ENCODE measurements at places on chromosomes 7 and 10.

DNA sequence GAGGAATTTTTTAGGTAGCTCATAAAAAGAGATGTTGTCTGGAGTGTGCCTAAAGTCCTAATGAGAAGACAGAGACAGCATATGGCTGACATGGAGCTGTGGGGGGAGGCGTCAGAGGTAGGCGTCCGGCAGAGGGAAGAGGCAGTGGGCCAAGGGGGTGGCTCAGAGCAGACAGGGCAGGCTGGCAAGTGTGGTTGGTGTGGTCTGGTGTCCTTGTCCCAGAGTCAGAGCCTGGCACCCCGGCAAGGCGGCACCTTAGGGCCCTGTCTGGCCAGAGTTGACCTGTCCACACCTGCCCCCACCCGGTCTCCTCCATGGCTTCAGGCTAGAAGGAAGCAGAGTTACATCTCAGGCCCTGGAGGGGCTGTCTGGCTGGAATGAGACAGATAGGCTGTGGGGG is 220.3 kb upstream of the ZNF32 start:
- peak; percentile 4 for DNase-seq

- DNase-seq, result no peak
Observed at GRCh38 chr7:43201912-43202311, 89.5 kb downstream of the HECW1 start.

DNA sequence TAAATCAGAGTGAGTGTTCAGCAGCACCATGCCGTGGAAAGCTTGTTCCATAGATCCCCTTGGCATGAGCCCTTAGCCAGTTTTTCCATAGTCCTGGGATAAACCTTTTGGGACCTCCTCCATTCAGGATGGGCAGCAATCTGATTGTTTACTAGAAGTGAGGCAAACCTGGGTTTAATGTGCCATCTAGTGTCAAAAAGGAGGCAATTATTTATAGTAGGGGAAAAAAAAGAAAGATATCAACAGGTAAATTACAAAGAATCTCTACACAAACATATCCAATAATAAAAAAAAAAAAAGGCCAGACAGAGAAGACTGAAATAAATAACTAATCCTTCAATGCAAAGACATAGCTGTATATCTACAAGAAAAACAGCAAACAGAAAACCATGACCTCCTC is 229.0 kb upstream of the STK17A start:
- DNase-seq, result no peak

DNA sequence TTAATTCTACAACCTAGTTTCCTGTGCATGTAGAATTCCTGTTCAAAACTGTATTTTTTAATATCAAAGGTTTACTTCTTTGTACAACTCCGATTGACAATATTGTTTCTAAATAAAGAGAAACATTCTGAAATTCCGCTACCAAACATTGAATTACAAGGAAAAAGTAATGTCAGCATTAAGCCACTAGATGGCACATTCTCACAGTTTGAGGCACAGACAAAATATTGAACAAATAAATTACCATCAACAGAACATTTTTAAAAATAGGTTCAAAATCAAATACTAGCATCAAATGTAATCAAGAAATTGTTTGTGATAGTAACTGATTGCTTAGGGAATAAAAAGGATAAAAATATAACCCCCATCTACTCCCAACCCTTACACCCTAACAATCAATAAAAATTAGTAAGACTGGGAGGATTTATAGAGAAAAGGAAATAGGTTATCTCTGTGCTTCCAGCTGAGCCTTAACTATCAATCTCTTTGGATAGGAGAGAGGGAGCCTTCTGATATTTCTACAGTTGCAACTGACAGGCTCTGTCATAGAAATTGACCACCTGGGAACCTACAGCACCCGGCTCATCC is 86.6 kb upstream of the C7orf33 start:
- DNase-seq, result no peak

DNA sequence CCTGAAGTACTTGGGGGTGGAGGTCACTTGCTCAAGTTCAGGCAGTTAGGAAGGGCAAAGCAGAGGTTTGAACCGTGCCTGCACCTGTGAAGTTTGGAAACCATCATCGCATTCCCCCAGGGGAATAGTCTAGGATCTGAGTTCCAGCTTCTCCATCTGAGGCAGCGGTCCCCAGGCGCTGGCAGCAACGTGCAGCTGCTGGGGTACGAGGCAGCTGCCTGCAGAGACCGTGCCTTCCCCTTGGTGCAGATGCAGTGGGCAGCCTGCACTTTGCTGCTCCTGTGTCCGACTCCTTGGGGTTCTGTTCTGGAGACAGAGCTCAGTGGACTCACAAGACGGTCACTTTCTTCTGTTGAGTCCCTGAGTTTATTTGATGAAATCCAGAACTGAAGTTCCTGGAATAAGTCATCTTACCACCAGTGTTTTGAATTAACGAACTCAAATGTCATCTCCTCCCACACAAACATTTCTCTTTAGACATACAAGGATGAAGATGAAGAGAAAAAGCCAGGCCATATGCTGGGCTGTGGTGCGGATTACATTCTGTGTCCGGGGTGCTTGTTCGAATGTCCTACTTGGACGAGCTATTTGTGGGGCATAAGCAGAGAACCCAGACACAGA is 19.9 kb upstream of the GIMAP8 start:
- DNase-seq, result peak; percentile 6

GRCh38 chr10:17353568-17354300 is 100.7 kb downstream of the ST8SIA6 start:
- no peak for DNase-seq

GRCh38 chr10:70355051-70356021 is 27.1 kb downstream of the LRRC20 start:
- peak; percentile 40 for DNase-seq

DNA sequence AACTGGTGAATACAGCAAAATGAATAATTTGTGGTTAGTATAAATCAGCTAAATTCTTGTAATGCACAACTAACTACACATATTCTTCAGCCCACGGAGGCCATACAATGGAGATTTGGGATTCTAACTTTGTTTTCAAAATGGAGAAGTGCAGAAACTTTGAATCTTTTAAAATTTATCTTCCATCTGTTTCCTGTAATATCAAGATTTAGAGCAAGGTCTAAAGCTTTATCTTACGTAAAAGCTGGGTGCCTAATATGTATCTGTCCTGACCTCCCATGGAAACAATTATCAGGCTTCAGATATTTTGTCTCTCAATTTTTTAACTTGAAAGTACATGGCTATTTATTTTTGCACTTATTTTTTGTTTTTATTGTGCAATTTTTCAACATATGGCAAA is 5.0 kb upstream of the AHR start:
- DNase-seq, result no peak

DNA sequence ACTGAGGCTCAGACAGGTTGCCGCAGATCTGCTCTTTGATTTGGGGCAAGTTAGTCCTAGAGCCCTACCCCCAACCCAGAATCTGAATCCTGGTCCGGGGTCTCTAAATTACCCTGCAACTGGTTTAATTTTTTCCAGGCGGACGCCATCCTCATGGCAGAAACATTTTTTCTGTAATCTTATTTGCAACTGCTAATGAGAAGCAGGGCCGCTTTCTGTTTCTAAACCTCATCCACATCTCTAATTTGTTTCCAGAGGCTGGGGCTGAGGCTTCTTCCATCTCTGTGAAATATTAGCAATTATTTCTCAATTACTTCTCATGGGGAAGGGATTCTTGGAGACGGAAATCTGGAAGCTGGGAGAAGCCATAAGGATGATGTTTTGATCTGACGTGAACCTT is 261.6 kb downstream of the RPS24 start:
- DNase-seq, result no peak

DNA sequence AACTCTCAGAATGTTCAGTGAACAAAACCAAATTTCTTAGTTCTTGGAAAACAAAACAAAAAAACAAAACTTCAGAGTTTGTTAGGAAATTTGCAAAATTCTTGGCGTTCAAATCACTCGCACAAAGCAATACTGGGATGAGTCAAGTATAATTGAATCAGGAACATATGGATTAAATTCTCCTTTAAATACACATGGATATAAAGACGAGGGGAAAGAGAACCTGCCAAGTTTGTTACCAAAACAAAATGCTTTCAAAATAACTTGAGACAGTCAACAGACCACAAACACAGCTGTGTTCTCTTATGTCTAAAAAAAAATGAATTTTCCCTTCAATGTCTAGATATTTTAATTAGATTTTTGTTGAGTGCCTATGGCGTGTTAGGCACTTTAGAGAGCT is 93.5 kb upstream of the MPP7 start:
- DNase-seq, result no peak

DNA sequence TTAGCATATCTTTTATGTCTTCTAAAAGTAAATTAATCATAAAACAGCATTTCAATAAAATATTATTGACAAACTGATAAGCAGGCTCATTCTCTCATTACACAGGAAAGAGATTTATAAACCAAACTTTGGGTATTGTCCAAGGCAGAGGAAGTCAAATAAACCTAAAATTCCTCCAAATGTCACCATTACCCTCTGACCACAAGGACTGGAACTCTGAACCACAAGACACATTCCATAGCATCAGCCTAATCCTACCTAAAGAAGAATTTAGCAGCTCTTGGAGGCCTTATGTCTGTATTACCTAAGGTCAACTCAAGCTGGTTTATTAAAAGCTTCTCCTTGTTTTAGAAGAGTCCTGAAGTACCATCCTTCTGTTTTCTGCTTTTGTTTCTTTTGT is 82.4 kb upstream of the SLC13A1 start:
- DNase-seq, result no peak

DNA sequence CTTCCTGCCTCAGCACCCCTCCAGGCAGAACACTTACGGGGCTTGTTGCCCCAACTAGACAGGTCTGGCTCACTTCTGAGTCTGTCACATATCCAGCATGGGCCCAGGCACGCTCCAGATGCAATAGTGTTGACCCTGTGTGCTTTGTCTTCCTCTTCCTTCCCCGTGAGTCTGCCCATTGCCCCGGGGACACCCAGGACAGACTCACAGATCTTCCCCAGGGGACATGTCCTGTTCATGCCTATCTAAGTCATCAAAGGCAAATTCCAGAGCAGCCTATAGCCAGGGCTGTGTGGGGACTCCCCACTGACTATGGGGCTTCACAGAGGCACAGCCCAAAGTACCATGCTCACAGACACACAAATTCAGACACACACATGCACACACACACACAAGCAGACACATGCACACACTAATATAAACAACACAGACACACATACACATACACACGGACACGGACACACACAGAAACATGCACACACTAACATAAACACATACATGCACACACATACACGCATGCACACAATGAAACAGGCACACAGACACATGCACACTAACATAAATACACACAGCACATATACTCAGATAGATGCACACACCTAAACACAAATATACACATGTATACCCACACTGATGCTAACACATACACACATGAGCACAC is 175.8 kb downstream of the KCNMA1 start:
- no peak for DNase-seq

GRCh38 chr10:43965033-43965917 is 316.6 kb upstream of the ZNF32 start:
- DNase-seq, result no peak

DNA sequence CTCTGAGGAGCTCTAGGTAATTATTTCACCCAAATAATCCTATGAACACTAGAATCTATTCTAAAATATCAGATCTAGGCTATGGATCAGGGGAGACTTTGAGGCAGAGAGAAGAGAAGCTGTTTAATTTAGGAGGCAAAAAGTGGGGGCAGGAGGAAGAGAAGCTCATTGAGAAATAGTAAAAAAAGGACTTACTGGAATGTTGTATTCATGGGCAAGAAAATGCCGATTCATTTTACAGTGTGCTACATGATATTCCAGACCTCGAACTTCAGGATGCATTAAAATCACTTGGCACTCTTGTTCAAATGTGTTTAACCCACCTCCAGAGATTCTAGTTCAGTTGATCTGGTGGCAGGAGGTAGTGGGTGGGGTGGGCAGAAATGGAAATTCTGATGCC is 109.5 kb upstream of the ITGB1 start:
- no peak for DNase-seq

GRCh38 chr7:105079348-105079747 is 65.3 kb downstream of the KMT2E start:
- no peak for DNase-seq

DNA sequence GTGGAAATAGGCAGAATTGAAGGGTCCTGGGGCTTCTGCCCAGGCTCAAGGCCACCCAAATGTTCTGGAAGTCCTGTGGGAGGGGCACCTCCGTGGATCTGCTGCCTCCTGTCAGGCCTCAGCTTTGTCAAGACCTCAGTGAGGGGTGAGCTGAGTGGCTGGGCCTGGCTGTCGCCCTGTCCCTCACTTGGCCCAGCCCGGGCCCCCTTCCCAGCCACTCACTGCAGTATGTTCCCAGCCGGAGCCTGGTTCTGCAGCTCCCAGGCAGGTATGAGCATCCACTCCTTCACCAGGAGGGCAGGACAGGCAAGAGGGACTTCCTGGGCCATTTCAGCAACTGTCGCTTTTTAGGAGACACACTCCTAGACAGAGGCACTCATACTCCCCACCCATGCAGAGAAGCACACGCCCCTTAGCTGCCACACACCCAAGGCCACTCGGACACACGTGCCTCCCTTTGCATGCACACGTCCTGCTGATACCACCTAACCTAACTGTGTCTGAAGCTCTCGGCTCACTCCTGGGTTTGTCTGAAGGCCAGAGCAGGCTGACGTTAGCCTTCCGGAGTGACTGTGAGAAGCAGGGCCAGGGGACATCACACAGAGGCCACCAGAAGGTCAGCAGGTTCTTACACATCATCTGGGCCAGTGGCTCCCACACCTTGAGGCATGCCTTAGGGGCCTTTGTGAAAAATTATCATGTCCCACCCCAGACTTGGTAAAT is 72.2 kb upstream of the COL13A1 start:
- DNase-seq, result no peak

DNA sequence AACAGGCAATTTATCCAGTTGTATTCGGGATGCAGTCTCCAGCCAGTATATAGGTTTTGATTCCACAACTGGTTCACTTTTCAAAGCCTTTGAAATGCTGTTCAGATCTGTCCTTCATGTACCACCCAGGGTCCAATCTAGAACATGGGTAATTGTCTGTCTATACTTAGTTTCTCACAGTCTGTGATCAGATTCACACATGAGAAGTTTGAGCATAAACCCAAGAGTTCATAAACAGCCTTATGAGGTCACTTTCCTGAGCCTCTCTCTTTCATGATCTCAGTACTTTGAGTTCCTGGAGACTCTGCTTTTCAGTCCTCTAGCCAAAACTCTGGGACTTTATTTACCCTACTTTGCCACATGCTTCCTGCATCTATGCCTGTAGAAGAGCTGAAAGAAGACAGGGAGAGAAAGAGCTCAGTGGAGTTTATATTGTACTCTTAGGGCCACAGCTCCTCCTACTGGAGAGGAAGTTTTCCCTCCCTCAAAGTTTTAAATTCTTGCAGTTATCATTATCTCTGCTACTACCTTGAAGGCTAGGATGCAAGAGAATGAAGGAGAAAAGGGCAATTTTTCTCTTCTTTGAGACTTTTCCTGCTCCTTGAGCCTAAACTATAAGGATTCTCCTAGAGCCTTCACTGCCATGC is 172.0 kb downstream of the ZEB1 start:
- no peak for DNase-seq

Measured in activated T-cell treated with anti-CD3 and anti-CD28 coated beads, Interleukin-2, amount 50 U/mL, for 48 hours (primary cell).